ENCODE measurements at places on chromosomes 7 and 10. TPM values are rescaled to one million over a fixed set of nuclear protein-coding genes. Genes with fewer than 3 reads are reported as not detected.

The ZNF503 gene
- 1.1 TPM for total RNA-seq

The TMEM176B gene
- 0.31 TPM for total RNA-seq

The FANK1 gene
- 9.7 TPM for total RNA-seq

GRCh38 chr10:30215141-30215540 is 133.9 kb downstream of the MTPAP start:
- no peaks in the 10 kb centered on the region for H3K27me3 ChIP-seq
- no peak overlapping the region for H3K27ac ChIP-seq
- no peak for DNase-seq
- no peaks in the 10 kb centered on the region for H3K4me1 ChIP-seq

- DNase-seq, result no peak
- H3K27me3 ChIP-seq, result no peaks in the 10 kb centered on the region
Observed at GRCh38 chr10:21036757-21037156, 139.6 kb upstream of the NEBL start.

- H3K27me3 ChIP-seq, result no peaks in the 10 kb centered on the region
- H3K27ac ChIP-seq, result no peak overlapping the region
- DNase-seq, result peak; percentile 26
- H3K4me1 ChIP-seq, result no peaks in the 10 kb centered on the region
- no peak overlapping the region for H3K4me3 ChIP-seq
Observed at GRCh38 chr7:2937701-2938513, 93.8 kb upstream of the GNA12 start.

GRCh38 chr10:124944982-124945381 is 3.1 kb downstream of the ZRANB1 start:
- DNase-seq, result no peak
- no peak overlapping the region for H3K27ac ChIP-seq
- no peak overlapping the region for H3K4me3 ChIP-seq

DNA sequence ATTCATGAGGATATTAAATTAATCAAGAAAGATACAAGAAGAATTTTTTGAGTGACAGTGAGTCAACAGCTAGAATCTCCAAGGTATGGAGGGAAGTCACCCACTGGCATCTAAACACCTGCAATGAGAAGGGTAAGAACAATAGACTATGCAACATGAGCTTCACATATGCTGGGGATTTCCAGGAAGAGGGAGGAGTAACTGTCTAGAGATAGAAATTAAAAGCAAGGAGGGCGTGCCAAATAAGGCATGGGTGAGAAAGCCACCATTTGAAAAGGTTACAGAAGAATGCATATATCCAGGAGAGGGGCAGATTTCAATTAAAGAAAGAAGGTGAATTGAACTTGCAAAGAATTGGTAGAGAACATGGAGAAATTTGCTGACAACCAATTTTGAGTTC is 365.7 kb downstream of the GPR37 start:
- H3K4me3 ChIP-seq, result no peak overlapping the region
- H3K4me1 ChIP-seq, result no peaks in the 10 kb centered on the region
- no peaks in the 10 kb centered on the region for H3K27me3 ChIP-seq
- H3K36me3 ChIP-seq, result no peaks in the 10 kb centered on the region
- H3K27ac ChIP-seq, result no peak overlapping the region

DNA sequence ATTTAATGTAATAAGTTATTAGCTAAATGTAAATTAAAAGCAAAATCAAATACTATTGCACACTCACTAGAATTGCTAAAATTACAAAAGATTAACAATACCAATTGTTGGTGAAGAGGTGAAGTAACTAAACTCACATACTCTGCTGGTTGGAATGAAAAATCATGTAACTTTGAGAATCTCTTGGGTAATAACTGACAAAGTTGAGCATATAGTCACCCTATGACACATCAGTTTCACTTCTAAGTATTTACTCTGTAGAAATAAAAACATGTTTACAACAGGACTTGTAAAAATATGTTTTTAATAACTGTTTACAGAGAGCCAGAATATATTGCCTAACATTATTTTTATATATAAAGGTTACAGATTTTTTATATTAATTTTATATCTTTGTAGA is 33.6 kb downstream of the CNTNAP2 start:
- no peaks in the 10 kb centered on the region for H3K27me3 ChIP-seq
- no peak overlapping the region for H3K27ac ChIP-seq
- no peak overlapping the region for H3K4me3 ChIP-seq
- H3K36me3 ChIP-seq, result no peaks in the 10 kb centered on the region
- no peak for DNase-seq

Data from endodermal cell (in vitro differentiated cells).